Left cardiac atrium (tissue), 4 donors: ENCODE measurements at places on chromosomes 1 and 21.

DNA sequence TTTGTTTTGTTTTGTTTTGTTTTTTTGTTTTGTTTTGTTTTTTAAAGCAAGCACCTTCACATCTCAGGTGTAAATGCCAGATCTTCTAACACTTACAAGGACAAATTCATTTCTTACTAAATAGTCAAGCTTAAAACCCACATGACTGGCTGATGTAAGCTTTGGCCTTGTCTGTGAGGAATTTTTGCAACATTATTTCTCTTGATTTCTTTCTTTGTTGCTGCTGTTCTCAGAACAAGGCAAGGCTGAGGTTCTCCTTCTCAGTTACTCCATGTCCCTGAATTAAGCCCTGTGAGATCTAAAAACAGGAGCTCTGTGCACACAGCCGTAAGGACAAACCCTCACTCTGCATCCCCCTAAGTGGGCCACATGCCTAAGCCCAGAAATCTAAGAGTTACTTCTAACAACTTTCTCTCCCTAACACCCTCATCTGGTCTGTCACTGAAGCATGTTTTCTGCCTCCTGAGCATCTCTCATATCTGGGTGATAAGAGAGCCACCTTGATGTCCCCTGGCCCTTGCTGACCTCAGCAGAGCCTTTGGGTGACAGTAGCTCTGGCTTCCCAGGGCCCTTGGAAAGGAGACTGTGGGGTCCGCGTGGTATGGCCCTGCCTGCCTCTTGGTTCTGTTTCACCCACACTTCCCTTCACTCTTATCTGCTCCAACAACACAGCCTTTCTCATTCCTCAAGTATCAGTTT, 81.2 kb upstream of the HOOK1 start:
- DNase-seq, result no peak

DNA sequence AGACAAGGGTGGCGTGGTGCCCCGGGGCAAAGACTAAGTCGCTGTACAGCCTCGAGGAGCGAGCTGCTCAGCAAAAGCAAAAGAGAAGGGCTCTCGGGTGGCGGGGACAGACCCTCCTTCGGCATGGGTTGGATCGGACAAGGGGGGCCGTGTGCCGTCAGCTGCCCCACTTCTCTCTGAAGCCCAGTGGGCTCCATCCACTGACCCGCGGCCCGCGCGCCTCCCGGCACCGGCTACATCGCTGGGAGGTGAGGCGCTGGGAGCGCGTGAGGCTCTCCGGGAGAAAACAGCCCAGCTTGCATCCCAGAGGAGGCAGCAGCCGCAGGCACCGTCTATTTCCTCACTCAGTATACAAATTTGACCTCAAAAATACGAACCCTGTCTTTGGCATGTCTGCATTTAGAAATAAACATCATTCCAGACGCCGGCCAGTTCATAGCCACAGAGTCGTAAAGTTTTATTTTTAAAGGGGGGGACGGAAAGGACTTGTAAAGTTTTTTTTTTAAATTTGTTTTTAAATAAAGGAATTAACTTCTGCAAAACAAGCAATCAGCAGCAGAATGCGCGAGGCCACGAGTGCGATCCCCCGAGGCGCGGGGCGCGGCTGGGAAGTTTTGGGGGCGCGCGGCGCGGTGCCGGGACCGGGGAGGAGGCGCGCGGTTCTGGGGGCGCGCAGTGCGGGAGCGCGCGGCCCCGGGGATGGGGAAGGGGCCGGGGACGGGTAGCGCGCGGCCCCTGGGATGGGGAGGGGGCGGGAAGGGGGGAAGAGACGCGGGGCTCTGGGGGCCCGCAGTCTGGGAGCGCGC, 689 bp upstream of the GPR137B start:
- DNase-seq, result no peak

DNA sequence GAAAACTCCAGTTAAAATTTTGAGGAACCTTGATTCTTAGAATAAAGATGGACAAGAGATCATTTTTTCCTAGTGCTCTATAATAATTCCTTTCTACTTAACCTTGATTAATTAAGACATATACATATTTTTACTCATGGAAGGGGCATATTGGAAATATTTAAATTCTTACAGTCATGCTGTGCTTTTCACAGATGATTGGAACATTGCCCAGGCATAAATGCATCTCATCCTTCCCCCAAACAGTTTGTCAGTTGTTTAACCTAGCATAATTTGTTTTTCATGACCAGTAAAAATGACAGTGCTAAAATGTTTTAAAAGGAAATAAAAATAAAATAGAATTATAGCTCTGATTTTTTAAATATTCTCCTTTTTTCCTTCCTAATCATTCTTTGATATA, 140.0 kb downstream of the DNM3 start:
- no peak for DNase-seq

GRCh38 chr1:24438423-24438901, 22.9 kb downstream of the NIPAL3 start:
- DNase-seq, result peak; percentile 45

- no peak for DNase-seq
Observed at GRCh38 chr1:66393586-66394287, 140.2 kb upstream of the SGIP1 start.

DNA sequence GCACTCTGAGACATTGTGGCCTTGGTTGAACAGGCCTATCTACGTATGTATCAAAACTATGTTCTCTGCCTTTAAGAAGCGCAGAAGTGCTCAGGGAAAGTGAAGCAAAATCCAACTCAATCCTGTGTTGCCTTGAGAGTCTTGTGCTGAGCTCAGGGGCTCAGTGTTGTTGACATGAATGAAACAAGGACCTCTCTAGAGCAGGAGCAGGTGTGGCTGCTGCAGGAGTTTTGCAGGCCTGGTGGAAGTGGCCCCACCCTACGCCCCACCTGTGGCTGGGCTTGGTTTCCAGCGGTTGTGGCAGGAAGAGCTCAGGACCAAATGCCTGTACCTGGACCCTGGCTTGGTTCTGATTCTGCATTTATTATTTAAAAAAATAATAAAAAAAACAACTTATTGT, 20.9 kb downstream of the CA6 start:
- DNase-seq, result no peak
